WTC11 (cell line): ENCODE measurements at places on chromosomes 1 and 21. TPM values are rescaled to one million over a fixed set of nuclear protein-coding genes. Genes with fewer than 3 reads are reported as not detected.

DNA sequence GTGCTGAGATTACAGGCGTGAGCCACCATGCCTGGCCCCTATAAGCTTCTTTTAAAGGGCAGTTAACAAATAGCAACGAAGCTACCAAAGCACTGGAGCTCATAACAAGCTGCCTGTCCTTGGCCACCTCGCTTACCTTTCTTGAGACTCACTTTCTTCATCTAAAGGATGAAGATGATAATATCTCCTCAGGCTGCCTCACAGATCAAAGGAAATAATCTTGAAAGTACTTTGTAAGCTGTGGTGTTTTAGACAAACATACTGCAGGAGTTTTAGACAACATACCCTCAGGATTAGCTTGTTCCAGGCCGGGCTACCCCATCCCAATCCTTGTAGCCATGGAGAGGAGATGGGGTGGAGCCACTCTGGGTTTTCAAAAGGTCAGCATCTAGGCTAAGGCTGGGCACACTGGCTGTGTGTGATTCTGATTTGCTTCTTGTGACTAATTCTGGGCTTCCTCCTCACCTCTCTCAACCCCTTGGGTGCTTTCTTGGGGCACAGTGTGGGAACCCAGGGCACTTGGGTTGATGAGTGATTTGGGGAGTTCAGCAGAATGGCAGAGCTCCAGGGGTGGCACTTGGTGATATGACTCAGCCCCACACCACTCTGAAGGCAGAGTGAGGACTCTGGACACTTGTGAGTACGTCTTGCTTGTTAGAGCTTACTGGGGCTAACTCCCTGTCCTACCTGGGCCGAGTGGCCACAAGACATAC is 5.2 kb downstream of the GPR25 start:
- DNase-seq: no peak

- DNase-seq: no peak
These were observed 38.7 kb upstream of the LRRC8C start for GRCh38 chr1:89594096-89594740.

DNA sequence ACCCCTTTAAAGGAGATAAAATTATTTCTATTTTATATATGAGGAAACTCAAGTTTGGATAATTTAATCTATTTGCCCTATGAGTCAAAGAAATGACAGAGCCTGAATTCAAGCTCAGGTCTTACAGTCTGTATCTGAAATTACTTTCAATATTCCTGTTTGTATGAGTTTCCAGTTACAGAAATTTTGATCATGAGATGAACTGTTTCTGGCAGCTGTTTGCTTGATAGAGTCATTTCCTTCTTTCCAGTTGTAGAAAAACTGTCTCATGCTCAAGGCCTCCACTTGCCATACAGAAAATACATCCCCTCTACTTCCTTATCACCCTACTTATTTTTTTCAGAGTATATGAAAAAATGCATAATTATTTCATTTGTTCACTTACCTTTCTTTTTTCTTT is 87.6 kb downstream of the PTPRC start:
- no peak for DNase-seq

GRCh38 chr1:44084998-44085675 is 33.5 kb upstream of the KLF17 start:
- DNase-seq: no peak

LINGO4 gene
- not detected in 3 replicates for total RNA-seq

GRCh38 chr1:197195100-197195499 is 48.6 kb upstream of the ASPM start:
- DNase-seq: no peak

DNA sequence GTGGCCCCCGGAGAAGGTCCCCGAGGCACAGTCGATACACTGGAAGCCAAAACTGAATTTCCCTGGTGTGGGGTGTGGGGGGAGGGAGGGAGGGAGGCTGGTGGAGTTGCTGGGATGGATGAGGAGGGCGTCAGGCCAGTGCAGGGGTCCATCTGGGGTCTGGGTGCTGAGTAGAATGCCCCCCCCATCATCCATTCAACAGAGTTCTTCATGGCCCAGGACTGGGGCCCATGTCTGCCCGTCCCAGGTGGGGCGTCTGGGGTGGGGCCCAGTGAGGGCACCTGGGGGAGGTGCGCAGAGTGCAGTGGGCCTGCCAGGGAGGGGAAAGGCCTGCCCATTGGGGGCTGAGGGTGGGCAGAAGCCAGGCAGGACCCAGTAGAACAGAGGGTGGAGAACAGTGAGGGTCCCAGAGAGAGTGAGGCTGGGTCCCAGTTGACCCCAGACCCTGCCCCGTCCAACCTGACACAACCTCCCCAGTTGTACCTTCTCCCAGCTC is 1.9 kb downstream of the TNFRSF18 start:
- DNase-seq: no peak

GRCh38 chr1:237877631-237878030 is 13.1 kb downstream of the ZP4 start:
- DNase-seq: no peak

DNA sequence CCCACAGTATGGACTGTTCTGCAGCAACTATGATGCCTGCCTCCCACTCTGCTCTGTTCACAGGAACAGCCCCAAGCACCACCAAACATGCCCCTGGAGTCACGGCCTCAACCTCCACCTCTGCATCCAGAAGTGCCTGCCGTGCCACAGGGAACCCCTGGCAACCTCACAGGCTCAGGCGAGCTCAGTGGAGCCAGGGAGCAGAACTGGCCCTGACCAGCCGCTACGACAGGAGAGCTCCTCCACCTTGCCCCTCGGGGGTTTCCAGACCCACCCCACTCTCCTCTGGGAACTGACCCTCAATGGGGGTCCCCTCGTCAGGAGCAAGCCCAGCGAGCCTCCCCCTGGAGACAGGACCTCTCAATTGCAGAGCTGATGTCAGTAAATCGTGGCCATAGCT is 13.0 kb downstream of the MRAP start:
- DNase-seq: no peak

CDCA8 gene
- total RNA-seq: 42.1 to 47.7 TPM (median 43.3 TPM) in 3 replicates

DNA sequence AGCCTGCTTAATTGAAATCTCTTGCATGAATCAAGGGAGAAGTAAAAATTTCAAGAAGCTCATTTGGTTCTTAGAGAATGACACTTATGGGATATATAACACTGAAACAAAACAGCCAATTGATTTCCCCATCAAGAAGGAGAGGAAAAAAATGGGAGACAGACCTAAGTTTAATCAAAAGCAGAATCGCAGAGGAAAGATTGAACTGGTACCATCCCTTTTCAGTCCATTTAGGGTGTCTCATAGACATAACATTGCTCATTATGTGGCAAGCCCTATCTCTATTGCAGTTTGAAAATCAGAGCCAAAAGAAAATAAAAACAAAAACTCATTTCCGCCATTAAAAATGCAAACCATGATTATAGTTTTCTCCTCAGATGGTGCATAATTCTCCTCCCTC is 119.6 kb downstream of the AK5 start:
- DNase-seq: no peak

GRCh38 chr1:67524143-67525052 is 94.2 kb upstream of the SERBP1 start:
- DNase-seq: no peak

- DNase-seq: no peak
These were observed 18.2 kb downstream of the INAVA start for GRCh38 chr1:200912737-200913407.

- DNase-seq: no peak
These were observed 116.6 kb downstream of the HS2ST1 start for GRCh38 chr1:87030740-87031690.

DNA sequence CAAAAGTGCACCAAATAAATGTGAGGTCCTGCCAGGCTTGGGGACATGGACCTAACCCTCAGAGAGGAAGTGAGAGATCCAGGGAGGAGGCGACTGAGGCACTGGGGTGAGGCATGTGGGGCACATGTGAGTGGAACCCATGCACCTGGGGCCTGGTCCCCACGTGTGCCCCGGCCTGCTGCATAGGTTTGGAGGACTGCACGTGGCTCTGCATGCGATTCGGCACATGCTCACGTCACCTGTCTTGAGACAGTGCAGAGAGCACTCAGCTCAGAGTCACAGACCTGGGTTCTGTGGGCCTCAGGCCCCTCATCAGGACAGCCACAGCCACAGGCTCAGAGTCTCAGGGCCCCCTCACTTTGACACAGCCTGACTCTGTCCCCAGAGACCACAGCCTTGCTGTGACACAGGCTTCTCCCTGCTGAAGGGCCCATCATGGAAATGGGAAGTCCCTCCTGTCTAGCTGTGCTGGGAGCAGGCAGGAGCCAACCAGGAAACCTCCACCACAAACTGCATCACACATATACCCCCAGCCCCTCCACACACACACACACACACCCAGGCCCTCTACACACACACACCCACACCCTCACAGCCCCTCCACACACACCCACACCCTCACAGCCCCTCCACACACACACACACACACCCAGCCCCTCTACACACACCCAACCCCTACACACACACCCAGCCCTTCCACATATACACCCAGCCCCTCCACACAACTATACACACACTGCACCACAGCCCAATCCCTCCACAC is 48.2 kb downstream of the SLC9A1 start:
- no peak for DNase-seq

DNA sequence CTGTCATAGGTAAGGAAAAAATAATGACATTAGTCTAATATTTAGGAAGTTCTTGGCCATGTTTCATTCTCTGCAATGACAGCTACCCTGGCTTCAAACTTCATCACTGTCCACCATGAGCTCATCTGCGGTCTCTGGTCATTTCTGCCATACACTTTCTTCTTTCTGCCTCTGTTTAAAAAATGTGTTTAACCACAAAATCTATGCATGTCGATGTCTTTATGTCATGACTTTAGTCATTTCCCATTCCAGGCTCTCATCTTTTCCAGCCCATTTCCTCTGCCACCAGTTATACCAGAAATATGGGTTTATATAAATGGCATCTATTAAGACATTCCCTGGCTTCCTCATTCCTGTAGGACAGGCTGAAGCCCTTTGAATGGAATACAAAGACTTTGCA is 68.5 kb upstream of the DUSP10 start:
- DNase-seq: no peak

GIPC2 gene
- 0.83 to 1.6 TPM (median 1.1 TPM) in 3 replicates for total RNA-seq
